Breast epithelium (tissue), 4 donors: ENCODE measurements at places on chromosomes 6 and 20. TPM values are rescaled to one million over a fixed set of nuclear protein-coding genes. Genes with fewer than 3 reads are reported as not detected.

DUSP15 gene
- 2.1 TPM for total RNA-seq

BPIFB1 gene
- 0.66 TPM for total RNA-seq

ZNF451 gene
- 77.7 TPM for total RNA-seq

CD83 gene
- total RNA-seq, result 2.9 TPM

MYCT1 gene
- 12.5 TPM for total RNA-seq

RAET1G gene
- total RNA-seq, result not detected

FLRT3 gene
- total RNA-seq, result 12.0 TPM

SCRT2 gene
- total RNA-seq, result not detected

SIRPG gene
- total RNA-seq, result not detected

TEAD3 gene
- 28.2 TPM for total RNA-seq

- no peaks in the 10 kb centered on the region for H3K27me3 ChIP-seq
- DNase-seq, result no peak
- no peak overlapping the region for H3K4me3 ChIP-seq
- no peaks in the 10 kb centered on the region for H3K4me1 ChIP-seq
Measured at GRCh38 chr20:14918976-14919375, 581.6 kb upstream of the FLRT3 start.

- no peak for DNase-seq
- H3K27me3 ChIP-seq, result no peaks in the 10 kb centered on the region
- H3K27ac ChIP-seq, result no peak overlapping the region
- H3K36me3 ChIP-seq, result no peaks in the 10 kb centered on the region
- H3K4me1 ChIP-seq, result no peaks in the 10 kb centered on the region
- H3K4me3 ChIP-seq, result no peak overlapping the region
Measured at GRCh38 chr6:139990856-139991465, 616.5 kb upstream of the CITED2 start.

- no peak for DNase-seq
- H3K4me3 ChIP-seq, result no peak overlapping the region
- H3K27ac ChIP-seq, result no peak overlapping the region
- H3K4me1 ChIP-seq, result no peaks in the 10 kb centered on the region
Measured at GRCh38 chr6:1615853-1616420, 6.2 kb downstream of the FOXC1 start.

- peak overlapping the region; percentile 93 for H3K27ac ChIP-seq
- H3K4me3 ChIP-seq, result no peak overlapping the region
- DNase-seq, result peak; percentile 50
- no peaks in the 10 kb centered on the region for H3K36me3 ChIP-seq
Measured at GRCh38 chr20:53621482-53622246, 28.0 kb upstream of the ZNF217 start.

DNA sequence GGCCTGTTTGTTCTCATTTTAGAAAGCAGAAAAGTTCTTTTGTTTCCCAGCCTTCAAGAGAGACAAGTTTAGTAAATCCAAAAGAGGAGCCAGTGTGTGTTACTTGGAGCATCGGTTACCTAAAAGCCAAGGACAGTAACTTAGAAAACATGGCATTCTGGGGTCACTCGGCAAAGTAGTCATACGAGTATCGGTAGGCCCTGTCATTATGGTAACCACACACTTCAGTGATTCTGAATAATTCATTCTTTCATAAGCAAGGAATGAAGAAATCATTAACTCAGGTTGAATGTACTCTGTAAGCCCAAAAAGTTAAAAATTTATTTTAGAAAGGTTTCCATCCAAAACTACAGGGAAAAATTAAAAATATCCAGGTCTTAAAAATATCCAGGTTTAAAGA, 34.0 kb downstream of the CNKSR3 start:
- no peak overlapping the region for H3K27ac ChIP-seq
- no peak for DNase-seq
- no peaks in the 10 kb centered on the region for H3K4me1 ChIP-seq
- H3K27me3 ChIP-seq, result no peaks in the 10 kb centered on the region

DNA sequence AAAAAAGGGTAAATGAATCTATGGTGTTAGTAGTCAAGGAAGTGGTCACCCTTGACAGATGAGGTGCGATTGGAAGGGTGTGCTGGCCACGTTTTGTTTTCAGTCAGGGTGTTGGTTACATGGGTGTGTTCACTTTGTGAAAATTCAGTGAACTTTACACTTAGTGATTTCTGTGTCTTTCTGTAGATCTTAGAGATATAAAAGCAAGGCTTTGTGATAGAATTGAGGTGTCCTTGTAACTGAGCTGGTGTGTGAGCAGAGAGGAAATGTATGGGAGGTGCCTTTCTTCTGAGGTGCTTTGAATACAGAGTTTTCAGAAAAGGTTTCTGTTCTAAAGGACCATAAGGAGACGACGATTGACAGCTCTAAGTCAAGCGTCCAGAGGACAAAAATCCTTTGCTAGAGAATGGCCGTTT, 90.5 kb downstream of the SAMD3 start:
- no peak overlapping the region for H3K4me3 ChIP-seq
- H3K27me3 ChIP-seq, result no peaks in the 10 kb centered on the region
- no peaks in the 10 kb centered on the region for H3K36me3 ChIP-seq
- no peak overlapping the region for H3K27ac ChIP-seq
- DNase-seq, result no peak

GRCh38 chr6:121879149-121879548, 443.7 kb downstream of the GJA1 start:
- H3K4me3 ChIP-seq, result no peak overlapping the region
- DNase-seq, result no peak
- H3K36me3 ChIP-seq, result no peaks in the 10 kb centered on the region
- H3K4me1 ChIP-seq, result no peaks in the 10 kb centered on the region

- H3K27ac ChIP-seq, result peak within 1 kb of the TSS; percentile 53
- H3K4me3 ChIP-seq, result peak within 1 kb of the TSS; percentile 90
- DNase-seq, result peak; percentile 26
- no peaks in the 10 kb centered on the region for H3K27me3 ChIP-seq
- H3K36me3 ChIP-seq, result no peaks in the 10 kb centered on the region
Measured at GRCh38 chr6:96837081-96837971, at the start of gene GPR63. GPR63 (minus strand) TSS chr6:96837477; CDS start chr6:96799731, 37,746 bp downstream.

DNA sequence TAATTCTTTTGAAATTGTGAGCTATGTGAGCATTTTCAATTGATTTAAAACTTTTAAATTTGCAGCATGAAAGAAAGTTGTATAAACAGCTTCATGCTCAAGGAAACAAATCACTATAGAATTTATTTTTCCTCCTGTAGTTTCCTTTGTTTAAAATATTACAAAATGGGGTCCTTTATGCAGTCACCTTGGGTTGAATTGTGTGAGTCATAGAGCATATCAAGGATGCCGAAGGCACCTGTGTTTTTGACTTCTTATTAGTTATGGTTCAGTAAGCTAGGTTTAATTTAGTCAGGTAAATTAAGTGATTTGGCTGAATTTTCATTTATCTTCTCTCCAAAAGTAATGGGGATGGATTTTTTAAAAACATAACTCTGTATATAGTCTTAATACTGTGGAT, 96.8 kb downstream of the BCKDHB start:
- DNase-seq, result no peak
- H3K4me3 ChIP-seq, result no peak overlapping the region
- no peaks in the 10 kb centered on the region for H3K4me1 ChIP-seq
- no peaks in the 10 kb centered on the region for H3K27me3 ChIP-seq
- H3K27ac ChIP-seq, result no peak overlapping the region
- H3K36me3 ChIP-seq, result no peaks in the 10 kb centered on the region

GRCh38 chr6:118656847-118657451, 5.6 kb upstream of the CEP85L start:
- H3K4me1 ChIP-seq, result no peaks in the 10 kb centered on the region
- no peak for DNase-seq
- no peak overlapping the region for H3K27ac ChIP-seq
- H3K27me3 ChIP-seq, result no peaks in the 10 kb centered on the region
- no peak overlapping the region for H3K4me3 ChIP-seq

- no peak overlapping the region for H3K4me3 ChIP-seq
- DNase-seq, result no peak
- no peaks in the 10 kb centered on the region for H3K36me3 ChIP-seq
- H3K27ac ChIP-seq, result no peak overlapping the region
- H3K4me1 ChIP-seq, result no peaks in the 10 kb centered on the region
- H3K27me3 ChIP-seq, result no peaks in the 10 kb centered on the region
Measured at GRCh38 chr20:59730722-59731121, 126.4 kb downstream of the PHACTR3 start.

GRCh38 chr6:22208026-22208425, 88.8 kb downstream of the PRL start:
- H3K27ac ChIP-seq, result no peak overlapping the region
- no peaks in the 10 kb centered on the region for H3K4me1 ChIP-seq
- no peak for DNase-seq
- H3K4me3 ChIP-seq, result no peak overlapping the region
- H3K36me3 ChIP-seq, result no peaks in the 10 kb centered on the region

DNA sequence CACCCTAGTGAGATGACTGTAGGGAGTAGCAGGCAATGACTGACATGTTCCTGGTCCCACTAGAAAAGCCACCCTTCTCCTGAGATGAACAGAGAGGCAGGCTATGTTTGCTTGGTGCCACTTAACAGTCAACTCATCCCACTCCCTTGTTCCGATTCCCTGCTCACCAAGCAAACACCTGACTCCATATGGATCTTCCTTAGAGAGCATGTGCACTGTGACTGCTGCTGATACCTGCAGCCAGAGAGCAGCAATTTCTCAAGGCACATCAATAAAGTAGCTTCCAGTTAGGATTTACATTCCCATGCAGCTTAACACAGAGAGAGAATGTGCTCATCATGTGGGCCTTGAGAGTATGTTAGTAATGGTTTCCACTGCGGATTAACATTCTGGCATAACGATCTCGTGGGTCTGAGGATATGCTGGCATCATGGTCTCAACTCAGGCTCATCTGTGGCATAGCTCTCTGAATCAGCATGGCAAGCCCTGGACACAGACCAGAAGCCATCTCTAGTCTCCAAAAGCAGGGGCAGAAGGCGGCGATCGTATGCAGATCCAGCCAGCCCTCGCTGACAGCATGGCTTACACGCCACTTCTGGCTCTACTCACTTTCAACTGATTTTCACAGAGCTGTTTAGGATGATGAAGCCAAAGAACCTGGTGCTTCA, 43.9 kb downstream of the ATXN1 start:
- peak overlapping the region; percentile 71 for H3K27ac ChIP-seq
- H3K36me3 ChIP-seq, result no peaks in the 10 kb centered on the region
- no peaks in the 10 kb centered on the region for H3K27me3 ChIP-seq
- H3K4me3 ChIP-seq, result no peak overlapping the region
- DNase-seq, result no peak
- H3K4me1 ChIP-seq, result no peaks in the 10 kb centered on the region

GRCh38 chr6:148573922-148574321, 172.9 kb upstream of the UST start:
- H3K4me1 ChIP-seq, result no peaks in the 10 kb centered on the region
- H3K27me3 ChIP-seq, result no peaks in the 10 kb centered on the region
- no peaks in the 10 kb centered on the region for H3K36me3 ChIP-seq
- no peak for DNase-seq

DNA sequence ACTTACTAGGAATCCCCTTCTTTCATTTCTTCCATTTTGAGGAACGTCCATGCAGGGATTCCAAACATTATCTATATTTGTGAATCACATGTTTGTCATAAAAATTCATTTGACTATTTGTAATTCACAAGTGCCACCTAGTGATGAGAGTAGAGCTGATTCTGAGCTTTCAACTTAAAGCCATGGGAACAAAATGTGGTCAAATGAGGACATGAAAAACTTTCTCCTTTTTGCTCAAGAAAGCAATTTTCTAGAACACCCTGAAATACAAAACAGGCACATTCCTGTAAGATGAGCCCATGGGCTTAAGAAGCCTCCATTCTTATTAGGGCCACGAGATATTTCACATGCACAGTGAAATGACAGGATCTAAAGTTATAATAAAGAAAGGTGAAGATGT, 12.3 kb downstream of the MAP3K7 start:
- no peak overlapping the region for H3K4me3 ChIP-seq
- H3K4me1 ChIP-seq, result no peaks in the 10 kb centered on the region
- H3K36me3 ChIP-seq, result peaks cover 7% of the 10 kb centered on the region
- no peak for DNase-seq

DNA sequence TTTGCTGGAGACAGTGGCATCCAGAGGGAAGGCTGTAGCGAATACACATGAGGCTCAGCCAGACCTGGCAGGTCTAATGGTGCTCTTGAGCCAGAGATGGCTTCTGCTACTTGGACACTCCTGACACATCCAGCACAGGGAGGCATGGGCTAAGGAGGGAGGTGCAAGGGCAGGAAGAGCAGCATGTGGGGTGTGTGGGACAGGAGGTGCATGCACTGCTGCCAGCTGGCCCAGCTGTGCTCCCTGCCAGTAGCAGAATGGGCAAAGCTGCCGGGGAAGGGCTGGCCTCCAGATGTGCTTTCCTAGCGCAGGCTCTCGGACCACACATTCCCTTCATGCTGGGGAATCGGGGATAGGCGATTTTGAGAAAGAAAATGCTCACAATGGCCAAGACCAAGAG, 309.2 kb downstream of the CDC5L start:
- no peak for DNase-seq
- H3K27me3 ChIP-seq, result no peaks in the 10 kb centered on the region
- H3K27ac ChIP-seq, result no peak overlapping the region
- no peaks in the 10 kb centered on the region for H3K36me3 ChIP-seq
- H3K4me3 ChIP-seq, result no peak overlapping the region

DNA sequence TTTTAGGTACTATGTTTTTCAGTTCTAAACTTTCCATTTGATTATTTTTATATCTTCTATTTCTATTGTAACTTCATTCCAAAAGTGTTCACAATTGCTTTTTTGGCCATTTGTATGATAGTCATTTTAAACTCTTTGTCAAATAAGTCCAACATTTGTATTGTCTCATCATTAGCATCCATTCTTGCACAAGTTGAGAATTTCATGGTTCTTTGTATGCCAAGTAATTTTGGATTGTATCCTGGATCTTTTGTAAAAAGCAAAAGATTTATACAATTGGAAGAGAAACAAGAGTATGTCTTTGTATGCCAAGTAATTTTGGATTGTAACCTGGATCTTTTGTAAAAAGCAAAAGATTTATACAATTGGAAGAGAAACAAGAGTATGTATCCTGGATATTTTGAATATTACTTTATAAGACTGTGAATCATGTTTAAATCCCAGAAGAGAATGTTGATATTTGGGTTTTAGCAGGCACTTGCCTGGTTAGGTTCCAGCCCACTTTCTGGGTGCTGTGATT, 36.9 kb upstream of the NT5E start:
- no peak for DNase-seq
- no peaks in the 10 kb centered on the region for H3K4me1 ChIP-seq
- no peak overlapping the region for H3K27ac ChIP-seq

DNA sequence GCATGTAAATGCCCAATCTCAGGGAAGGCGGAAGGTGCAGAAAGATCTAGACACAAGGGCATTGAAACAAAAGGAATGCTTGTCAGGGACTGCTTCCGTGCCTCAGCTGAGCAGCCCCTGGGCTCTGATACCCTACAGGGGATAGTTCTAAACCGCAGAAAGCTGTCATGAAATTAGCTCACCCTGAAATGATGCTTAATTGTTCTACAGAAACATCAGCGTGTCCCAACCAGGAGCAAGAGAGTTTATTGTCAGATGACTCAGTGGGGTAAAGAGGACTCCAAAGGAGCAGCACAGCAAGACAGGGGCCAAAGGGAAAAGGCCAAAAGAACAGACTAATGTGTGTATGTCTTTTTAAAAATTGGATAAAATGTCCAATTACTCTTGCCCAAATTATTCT, 258.4 kb upstream of the JARID2 start:
- H3K27me3 ChIP-seq, result no peaks in the 10 kb centered on the region
- H3K4me3 ChIP-seq, result no peak overlapping the region
- H3K36me3 ChIP-seq, result no peaks in the 10 kb centered on the region
- no peak for DNase-seq
- H3K4me1 ChIP-seq, result no peaks in the 10 kb centered on the region
- H3K27ac ChIP-seq, result no peak overlapping the region
